ENCODE measurements at places on chromosomes 2 and 18.

- no peak for DNase-seq
These were observed 9.4 kb downstream of the CHST10 start for GRCh38 chr2:100408104-100408503.

GRCh38 chr2:39870871-39871270 is 91.8 kb upstream of the THUMPD2 start:
- DNase-seq, result no peak

DNA sequence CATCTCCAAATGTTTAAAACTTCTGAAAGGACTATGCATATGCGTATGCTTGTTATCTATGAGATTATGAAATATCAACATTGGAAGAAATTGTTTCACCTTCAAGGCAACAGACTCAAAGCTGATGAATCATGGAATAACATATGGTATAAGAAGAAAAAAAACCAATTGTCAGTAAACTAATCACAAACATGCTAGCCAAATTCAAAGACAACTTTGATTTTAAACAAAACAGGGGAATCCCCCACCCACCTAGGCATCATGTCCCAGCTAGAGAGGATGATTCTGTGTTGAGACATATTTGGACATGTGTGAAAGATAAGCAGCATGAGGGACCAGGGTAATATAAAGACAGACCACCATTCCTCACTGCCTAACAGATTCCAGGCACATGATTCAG is 147.7 kb downstream of the WDPCP start:
- no peak for DNase-seq

DNA sequence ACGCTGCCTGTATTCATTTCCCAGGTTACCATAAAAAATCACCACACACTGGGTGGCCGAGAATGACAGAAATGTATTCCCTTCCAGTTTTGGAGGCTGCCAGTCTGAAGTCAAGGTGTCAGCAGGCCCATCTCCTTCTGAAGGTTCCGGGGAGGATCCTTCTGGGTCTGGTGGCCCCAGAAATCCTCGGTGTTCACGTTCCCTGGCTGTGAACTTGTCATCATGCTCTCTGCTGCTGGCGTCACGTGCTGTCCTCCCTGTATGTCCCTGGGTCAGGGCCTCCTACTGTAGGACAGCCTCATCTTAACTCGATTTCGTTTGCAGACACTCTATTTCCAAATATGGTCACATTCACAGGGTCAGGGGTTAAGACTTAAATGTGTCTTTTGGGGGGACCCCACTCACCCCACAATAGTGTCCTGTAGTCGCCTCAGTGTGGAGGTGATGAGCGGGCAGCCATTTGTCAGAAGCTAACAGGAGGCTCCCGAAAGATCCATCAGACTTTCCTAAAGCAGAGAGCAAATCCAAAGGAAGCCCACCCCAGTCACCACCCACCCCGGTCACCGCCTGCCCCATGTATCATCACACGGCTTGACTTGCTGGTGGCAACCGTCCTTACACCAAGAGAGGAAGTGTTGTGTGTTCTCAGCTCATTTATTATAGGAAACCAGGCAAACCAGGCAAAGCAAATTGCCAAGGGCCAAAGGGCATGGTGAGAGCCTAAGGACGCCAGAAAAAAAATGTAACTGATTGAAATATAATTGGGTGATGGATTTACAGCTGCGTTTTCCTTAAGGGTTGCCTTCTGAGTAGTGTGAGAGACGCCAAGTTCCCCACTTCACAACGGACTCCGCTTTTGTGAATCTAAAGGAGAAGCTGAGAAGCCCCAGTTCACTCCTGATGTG is 148.8 kb upstream of the ZNF236 start:
- DNase-seq, result no peak

DNA sequence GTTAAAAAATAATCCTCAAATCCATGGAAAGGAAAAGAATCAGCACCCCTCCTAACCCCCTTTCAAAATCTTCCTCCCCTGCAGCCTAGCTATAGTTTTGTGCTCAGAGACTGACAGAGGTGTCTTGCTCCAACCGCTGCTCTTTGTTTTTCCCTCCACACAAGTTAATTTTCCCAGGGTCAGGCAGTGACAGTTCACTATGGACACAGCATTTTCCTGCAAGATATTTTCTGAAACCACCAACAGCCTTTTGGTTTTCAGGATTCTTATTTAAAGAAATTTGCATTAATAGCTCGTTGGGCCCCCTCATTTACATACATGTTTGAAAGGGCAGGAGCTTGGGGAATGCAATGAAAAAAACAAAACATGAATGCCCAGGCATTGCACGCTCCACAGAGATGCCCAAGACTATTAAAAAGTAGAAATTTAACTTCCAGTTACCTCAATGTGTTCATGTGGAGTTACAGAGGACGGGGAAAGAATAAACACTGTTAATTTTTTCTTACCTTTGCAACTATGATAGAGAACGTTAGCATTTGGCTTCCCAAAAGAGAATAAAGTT is 71.4 kb upstream of the CXCR4 start:
- DNase-seq, result no peak

Measured in HTR-8/SVneo (cell line).